ENCODE measurements at places on chromosomes 4 and X.

- no peak for DNase-seq
Observed at GRCh38 chr4:120922381-120923206, at the start of gene PRDM5. PRDM5 (minus strand) TSS chr4:120922726; CDS start chr4:120922608, 118 bp downstream.

DNA sequence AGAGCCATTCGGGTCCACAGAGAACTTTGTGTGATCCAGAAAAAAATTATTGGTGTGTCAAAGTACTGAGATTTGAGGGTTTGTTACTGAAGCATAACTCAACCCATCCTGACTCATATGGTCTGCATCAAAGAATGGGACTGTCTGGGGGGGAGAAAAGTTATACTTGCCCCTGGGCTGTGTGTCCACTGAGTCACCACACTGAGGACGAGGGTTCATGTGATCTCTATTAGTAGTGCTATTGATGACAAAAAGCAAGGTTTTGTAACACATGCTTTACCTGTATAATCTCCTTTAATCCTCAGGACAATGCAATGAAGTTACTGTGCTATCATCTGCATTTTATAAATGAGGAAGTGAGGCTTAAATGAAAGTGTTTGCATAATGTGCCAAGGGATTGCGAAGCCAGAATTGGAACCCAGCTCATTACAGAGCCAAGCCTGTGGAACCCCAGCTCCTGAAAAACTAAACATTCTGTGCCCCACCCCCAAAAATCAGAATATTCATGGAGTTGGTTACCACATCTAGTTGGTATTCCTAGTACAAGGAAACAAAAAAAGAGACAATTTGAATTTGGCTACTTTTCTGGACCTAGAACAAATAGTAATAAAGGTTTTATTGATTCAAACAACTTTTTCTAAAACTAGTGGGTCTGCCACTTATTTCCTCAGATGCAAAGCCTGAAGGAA lies 31.2 kb downstream of the CCDC149 start:
- no peak for DNase-seq

GRCh38 chr4:166777760-166778159 lies 456.5 kb downstream of the SPOCK3 start:
- DNase-seq: no peak

- no peak for DNase-seq
Observed at GRCh38 chr4:165288639-165289422, 38.6 kb upstream of the MSMO1 start.

DNA sequence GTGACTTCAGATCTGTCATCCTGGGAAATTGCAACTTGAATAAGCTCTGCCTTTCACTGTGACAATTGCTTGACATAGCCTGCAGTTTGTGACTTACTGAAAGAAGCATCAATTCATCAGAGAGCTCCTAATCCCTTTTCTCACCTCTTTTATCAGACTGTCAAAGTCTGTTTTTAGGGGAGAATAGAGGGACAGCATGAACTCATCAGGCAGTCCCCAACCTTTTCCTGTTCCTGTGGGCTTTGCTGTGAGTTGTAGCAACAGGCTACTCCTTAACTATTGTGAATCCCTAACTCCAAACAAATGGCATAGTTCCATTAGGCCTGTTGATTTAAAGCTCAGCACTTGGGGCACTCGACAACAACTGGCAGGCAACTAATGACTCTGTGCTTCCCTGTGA lies 64.9 kb downstream of the DOCK11 start:
- DNase-seq: no peak

- peak; percentile 34 for DNase-seq
Observed at GRCh38 chr4:75698162-75698962, 25.2 kb upstream of the G3BP2 start.

- DNase-seq: no peak
Observed at GRCh38 chr4:156505341-156505955, 466.2 kb downstream of the PDGFC start.

GRCh38 chr4:137378821-137379220 lies 153.5 kb downstream of the PCDH18 start:
- no peak for DNase-seq

- peak; percentile 69 for DNase-seq
Observed at GRCh38 chr4:173370130-173370476, 651 bp upstream of the SAP30 start.

DNA sequence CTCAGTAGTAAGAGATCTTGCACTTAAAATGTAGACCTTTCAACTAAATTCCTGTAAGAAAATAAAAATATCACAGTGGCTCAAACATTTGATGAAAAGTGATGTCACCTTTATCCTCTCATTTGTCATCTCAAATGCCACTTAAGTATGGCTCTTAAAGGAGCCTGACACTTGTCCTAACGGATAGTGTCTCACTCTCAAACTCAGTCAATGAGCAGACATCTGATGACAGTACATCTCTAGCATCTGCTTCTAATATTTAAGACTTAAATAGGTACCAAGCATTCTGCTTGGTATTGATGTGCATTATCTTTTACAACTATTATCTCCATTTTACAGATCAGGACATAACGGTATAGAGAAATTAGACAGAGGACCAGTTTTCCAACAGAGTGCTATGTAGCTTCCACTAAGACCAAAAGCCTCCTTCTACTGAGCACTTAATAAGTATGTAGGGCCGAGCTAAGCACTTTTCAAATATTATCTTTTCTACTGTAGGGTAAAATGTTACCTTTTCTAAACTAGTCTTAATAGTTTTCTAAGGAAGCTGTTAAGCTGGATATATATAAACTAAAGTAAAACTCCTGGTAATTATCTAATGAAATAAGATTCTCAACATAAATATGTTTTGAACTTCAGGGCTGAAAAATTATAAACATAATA lies 110.2 kb downstream of the PDE5A start:
- DNase-seq: no peak

DNA sequence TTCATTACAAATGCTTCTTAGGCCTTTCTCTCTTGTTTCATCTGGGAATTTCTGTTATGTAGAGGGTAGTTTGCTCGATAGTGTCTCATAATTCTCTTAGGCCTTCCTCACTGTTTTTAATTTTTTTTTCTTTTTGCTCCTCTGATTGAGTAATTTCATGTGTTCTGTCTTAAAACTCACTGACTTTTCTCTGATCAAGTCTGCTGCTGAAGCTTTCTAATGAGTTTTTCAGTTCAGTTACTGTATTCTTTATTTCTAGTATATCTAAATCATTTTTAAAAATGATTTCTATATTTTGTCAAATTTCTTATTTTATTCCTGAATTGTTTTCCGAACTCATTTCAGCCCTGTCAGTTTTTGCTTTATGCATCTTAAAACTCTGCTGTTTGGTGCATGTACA lies 228.0 kb downstream of the MID1IP1 start:
- DNase-seq: no peak

GRCh38 chr4:77006753-77007353 lies 57.3 kb downstream of the SEPTIN11 start:
- no peak for DNase-seq

DNA sequence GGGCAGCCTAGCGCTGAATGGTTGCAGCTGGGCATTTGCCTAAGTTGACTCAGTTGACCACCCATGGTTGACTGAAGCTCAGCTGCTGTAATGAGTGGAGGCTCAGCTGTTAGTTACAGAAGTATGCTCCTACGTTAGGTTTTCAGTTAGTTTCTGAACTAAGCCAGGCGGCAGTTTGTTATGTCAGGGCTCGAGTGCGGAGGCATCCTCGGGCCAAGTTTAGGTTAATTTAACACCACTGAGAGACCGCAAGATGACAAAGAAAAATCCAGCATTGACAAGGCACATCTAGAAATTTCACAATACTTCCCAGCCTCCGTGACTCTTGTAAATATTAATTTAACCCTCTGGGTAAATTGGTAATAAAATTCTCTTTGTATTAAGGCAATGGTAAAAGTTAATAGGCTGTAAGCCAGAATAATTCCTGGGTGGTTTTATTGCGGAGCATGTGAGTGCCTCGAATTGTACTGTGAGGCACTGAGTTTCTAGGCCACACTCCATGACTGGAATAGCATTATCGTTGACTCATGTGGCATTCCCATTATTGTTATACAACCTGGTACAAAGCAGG lies 33.1 kb upstream of the CDKN2AIP start:
- DNase-seq: no peak

DNA sequence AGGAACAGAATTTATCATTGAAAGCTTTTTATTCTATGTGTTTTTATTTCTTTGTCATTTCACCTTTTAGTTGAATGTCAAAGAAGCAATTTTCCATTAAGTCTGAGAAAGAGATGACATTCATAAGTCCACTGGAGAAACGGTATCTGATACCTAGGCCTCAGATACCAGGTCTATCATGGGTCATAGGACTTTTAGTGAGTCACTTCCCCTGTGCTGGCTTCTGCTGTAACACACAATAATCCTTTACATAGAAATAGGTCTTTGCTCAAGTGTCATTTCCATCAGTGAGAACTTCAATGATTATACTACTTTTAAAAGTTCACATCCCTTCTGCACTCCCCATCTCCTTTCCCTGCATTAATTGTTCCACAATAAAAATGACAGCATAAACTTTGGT lies 125.5 kb upstream of the ARMCX2 start:
- DNase-seq: no peak

DNA sequence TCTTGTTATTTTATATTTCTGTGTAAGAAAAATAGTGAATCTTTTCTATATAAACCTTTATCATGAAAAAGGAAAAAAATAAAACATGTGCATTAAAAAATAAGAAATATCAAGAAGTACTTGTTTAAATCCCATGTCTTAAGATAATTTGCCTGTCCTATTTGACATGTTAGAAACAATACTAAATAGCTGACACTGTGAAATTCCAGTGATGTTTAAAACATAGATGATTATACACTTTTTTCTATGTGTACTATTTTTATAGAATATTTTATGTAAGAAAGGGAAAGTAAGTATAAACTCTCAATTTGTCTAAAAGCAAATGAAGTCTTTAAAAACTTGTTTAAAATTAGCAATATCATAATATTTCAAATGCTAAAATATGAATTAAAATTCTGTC lies 543.2 kb upstream of the ATOH1 start:
- no peak for DNase-seq

GRCh38 chrX:13933352-13933751 lies 96.3 kb downstream of the GEMIN8 start:
- DNase-seq: no peak

DNA sequence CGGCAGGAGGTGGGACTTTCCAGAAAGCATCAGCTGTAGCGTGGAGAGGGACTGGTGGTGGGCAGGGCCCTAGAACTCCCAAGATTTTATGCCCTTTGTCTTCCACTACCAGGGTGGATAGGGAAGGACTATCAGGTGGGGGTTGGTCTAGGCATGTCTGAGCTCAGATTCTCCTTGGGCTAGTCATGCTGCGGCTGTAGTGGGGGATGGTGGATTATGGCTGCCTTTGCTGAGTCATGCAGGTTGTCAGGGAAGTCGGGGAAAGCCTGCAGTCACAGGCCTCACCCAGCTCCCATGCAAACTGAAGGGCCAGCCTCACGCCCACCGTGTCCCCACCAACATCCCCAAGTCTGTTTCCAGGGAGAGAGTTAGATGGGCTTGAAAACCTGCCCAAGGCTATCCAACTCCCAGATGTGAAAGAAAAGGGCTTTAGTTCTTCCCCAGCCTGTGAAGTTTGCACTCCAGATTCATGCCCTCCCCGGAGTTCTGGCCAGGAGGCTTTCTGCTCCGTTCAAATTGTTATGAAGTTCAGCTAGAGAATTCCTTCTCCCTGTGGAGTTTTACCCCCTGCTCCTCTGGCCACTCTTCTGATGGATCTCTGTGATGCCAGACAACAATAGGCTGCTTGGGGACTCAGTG lies 13.4 kb upstream of the MEPE start:
- DNase-seq: no peak

GRCh38 chrX:33149580-33149979 lies 61.8 kb downstream of the DMD start:
- no peak for DNase-seq

DNA sequence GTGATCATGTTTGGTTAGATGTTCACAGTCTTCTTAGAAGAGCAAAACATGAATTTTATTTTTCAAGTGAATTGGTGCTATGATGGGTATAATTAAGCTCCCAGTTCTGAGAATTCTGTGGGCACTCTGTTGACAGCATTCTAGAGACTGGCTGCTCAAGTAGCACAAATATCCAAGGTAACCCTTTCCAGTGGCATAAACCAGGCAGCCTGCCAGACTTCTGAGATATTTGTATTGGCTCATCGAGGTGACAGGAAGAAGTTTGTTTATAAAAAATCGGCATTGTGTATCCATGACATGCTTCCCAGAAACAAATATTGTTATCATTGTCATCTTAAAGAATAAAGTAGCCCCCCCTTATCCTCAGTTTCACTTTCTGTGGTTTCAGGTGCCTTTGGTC lies 28.3 kb downstream of the LANCL3 start:
- no peak for DNase-seq

DNA sequence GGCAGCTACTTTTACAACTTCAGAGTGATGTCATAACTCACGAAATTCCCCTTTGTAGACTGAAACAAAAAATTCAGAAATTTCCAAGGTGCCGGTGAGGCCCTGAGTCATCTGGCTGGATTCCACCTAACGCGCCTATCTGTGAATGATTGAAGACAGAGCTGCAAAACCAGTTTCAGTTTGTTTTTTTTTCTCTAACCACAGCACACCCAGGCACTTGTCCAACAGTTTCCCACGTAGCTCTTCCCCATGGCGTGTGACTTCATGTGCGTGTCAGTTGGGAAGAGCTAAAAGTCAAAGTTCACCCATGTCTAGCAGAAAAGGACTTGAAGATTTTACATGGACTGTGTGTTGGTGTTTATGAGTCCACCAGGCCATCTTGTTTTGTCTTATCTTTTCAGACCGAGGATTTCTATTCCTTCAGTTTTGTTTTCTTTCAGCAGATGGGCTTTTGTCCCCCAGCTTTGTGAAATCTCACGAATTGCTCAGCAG lies 16.4 kb downstream of the TCEANC start:
- DNase-seq: peak; percentile 58

DNA sequence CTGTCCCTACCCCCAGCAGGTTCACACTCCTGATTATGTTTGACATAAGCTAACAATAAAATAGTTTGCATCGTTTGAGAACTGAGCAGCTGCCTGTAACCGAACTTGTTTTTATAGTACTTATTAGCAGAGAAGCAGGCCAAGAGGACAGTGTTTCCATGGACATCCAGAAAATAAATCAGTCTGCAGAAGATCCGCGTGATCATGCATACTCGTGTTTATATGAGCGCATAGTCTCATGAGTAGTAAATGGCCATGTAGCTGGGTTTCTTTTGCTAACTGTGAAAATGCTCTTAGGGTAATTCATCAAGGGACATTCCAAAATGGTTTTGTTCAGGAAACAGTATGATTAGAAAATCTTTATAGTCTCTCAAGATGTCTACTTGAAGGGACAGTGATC lies 289.2 kb downstream of the DCTD start:
- no peak for DNase-seq

- DNase-seq: no peak
Observed at GRCh38 chr4:154467886-154468285, 23.7 kb downstream of the DCHS2 start.

DNA sequence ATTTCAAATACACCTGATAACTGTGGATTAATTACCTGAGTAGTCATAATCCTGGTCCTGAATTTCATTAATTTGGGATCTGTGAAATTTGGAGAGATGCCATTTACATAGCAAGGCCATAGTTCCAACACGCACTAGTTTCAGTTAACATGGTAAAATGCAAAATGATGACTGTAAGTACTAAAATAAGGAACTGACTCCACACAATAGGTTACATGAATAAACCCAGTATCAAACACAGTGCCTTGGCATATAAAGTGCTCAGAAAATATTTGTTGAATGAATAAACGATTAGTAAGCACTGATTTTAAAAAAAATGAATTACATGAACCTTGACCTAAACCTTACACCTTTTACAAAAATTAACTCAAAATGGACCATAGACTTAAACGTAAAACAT lies 9.0 kb downstream of the FBXO8 start:
- DNase-seq: no peak

All from CD4-positive, alpha-beta T cell treated with Interleukin-15 for 4 hours (primary cell).